ENCODE measurements at places on chromosomes 12 and 14.

DNA sequence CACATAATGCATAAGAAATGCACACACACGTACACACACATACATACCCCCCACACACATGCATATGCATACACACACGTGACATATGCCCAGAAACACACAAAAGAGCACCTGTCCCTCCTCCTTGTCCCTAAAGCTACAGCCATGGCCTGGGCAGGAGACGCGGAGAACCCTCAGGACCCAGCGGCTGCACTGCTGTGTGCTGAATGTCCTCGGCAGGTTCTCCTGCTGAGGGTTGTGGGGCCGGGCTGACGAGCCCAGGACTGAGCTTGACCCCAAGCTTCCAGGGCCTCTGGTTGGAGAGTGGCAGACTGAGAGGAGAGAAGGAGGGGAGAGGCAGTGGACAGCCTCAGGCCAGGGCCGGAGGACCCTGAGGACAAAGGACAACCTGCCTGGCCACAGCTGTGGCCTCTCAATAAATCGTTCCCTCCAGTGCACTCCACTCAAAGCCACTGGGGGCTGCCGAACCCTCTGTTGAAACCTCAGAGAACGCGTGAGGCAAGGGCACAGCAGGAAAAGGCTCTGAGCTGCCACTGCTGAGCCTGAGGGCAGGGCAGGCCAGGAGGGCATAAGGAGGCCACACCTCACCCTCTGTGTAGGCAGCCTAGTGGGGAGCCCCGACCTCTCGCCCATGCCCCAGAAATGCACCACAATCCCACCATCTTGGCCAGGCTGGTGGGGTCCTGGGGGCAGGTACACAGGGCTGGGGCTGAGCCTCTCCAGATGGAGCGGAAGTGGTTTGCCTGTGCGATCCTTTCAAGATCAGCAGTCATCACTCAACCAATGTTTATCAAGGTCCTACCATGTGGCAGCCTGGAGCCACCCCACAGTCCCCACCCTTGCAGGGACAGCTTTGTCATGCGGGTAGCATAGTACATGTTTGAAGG is 3.1 kb downstream of the CACNA2D4 start:
- no peak for DNase-seq

DNA sequence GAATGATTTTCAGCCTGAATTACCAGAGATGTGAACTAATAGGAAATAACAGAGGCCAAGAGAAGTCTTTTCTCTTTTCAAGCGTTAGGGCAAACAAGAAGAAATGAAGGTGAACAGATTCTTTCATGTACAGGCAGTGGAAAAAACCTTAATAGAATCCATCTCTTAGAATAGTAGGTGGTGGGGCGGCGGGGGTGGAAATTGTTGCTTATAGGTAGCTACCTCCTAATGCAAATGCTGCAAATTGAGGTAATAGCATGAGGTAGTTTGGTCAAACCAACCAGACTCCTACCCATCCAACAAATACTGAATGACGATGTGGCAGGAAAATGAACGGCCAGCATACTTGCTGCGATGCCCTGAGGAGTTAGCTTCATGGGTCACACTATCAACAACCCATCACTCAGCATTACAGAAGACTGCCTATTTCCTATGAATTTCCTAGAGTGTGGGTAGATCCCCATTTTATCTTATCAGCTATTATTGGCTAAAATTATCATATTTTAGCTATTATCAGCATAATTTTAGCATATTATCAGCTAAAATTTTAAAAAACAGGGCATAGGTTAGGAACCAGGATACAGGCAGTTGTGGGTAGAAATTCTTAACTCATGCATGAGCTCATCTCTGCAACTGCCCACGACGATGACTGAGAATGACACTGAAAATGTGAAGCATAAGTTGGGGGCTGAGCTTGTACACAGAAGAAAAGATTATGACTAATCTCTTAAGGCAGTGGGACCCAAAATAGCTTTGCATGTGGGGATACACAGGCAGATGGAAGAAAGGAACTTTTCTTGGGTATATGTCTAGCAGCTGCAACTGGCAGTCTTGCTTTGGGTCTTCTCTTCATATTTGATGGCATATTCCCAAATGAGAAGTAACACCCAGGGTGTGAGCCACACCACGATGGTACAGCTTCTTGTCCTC is 68.7 kb downstream of the NIN start:
- peak; percentile 14 for DNase-seq

DNA sequence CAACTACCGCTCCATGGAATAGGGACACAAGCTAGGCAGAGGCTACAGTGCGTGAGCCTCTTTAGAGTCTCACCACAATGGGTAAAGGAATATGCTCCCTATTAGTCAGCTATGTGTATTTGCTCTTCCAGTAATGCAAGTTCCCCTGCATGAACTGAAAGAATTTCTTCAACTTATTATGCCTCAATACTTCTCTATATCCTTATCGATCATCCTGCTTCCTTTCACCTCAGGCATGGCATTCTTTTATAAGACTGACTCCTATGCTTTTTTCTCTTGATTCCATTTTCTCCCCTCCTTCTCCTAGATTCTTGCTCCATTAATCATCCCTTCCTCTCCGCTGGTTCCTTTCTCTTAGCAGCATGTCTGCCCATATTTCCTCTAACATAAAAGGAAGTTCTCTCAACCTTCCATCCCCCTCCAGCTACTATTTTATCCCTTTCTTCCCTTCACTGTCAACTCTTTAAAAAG is 94.5 kb upstream of the CPM start:
- DNase-seq = no peak

DNA sequence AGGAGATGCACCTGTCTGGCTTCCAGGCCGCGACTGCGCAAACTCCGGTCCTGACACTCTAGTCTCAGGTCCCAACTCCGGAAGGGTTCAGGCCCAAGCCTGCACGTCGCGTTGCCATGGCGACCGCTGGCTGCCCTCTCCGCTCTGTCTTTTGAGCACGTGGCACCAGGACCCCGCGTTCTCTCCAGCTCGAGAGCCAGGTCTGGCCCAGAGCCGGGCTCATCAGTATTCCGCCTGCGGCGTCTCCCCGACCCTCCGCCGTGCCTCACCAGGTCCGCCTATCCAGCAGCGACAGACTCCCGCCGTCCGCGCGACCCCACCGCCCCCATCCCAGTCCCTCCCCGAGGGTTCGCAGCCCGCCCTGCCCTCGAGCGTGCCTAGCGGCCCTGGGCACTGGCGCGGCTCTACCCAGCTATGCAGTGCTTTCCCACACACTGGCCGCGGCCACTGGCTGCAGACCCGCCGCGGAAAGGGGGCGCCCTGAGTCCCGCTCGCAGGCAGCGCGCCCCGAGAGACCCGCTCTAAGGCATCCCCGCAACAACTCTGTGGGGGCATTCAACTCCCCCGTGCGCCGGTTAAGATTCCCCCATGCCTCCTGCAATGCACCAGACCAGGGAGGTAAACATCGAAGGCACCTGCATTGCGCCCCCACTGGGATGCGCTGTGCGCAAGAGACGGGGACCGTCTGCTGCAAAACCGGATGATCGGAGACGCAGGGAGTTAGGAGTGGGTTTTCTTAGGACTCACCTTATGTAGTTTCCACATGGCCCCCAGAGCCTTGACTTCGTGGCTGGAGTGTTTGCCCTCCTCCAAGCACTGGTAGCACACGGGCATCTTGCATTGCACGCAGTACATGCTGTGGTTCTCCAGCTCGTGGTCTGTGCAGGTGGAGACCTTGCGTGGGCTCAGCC is 1.3 kb downstream of the TRIM9 start:
- peak; percentile 39 for DNase-seq

DNA sequence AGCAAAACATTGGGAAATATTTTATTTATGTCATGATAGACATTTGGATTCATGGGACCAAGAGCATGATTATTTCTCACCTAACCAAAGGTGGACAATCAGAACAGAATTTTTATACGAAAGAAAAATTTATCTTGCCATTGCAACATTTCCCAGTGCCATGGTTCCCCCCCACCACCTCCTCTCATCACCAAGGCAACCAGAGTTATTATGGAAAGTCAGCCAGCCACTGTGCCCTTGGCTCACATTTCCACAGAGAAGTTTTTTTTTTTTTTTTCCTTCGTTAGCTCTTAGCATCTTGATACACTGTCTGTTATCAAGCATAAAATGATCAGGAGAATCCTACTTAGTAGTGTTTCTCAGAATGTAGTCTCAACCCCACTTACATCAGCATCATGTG is 176.4 kb upstream of the TMTC1 start:
- no peak for DNase-seq

DNA sequence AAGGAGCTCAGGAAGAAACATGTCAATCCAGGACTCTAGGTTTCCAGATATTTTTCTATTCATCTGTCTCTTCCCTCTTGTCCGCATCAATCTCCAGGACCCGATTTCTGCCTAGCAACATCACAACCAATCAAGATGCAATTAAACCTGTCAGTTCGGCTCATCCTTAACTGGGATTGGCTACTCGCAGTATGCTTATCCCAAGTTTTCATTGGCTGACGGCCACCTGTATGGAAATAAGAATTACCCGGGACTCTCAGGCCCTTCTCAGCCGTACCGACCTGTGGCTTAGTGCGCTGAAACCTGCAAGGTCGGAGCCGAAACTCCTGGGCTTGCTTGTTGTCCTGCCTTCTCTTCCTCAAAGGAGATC is 20.4 kb upstream of the ATP5MC2 start:
- DNase-seq = no peak

GRCh38 chr12:15664491-15664890 is 124.7 kb downstream of the EPS8 start:
- no peak for DNase-seq

DNA sequence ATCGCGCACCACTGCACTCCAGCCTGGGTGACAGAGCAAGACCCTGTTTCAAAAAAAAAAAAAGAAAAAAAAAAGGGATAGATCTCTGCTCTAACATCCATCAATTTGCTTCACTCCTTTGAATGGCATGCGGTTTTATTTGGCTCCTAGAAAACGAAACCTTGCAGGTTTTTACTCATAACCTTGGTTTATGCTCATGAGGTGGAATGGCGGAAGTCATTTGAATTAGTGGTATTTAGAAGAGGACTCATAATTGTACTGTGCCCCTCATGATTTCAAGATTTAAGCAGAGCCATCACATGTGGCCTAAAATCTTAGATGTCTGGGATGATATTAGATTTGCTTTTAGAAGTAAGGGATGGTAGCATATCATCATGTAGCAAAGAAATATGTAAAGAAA is 29.4 kb downstream of the RBMS2 start:
- DNase-seq = no peak

DNA sequence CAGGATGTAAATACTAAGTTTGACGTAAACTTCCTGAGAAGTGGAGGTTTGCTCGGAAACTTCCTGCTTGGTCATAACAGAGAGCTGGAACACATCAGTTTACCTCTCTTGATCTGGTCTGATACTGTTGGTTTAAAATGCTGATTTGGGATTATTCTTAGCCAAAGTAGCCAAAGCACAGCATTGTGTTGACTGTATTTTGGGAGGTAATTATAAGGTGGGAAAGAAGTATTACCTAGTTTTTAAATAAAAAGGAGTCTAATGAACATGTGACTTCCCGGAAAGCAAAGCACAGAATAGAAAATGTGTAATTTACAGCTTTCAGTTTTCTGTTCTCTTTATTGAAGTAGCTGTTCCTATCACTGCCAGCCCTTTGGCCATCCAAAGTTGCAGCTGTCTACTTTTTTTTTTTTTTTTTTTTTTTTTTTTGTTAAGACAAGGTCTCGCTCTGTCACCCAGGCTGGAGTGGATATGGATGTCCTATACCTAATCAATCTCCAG is 52.2 kb upstream of the SRP54 start:
- no peak for DNase-seq

- no peak for DNase-seq
These were observed 24.3 kb downstream of the TSPAN9 start for GRCh38 chr12:3101309-3102024.

GRCh38 chr14:89540009-89540829 is 123.2 kb upstream of the FOXN3 start:
- no peak for DNase-seq

- no peak for DNase-seq
These were observed 4.2 kb upstream of the DAD1 start for GRCh38 chr14:22593189-22593588.

DNA sequence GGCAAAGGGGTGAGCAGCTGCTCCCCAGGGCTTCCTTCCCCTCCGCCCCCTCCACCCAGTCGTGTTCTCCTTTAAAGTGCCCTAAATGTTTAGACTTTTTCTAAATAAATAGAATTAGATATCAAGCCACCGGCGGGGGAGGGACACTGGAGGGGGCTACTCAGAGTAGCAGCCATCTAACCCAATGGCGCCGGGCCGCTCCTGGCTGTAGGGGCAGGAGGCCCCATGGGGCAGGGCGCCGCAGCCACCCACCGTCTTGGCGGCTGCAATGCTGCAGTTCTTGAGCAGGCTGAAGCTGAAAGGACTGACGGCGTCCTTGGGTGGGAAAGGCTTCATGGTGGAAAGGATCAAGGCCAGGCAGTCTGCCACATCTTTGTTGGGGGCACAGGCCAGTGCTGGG is 13.1 kb downstream of the SLC39A5 start:
- no peak for DNase-seq

- no peak for DNase-seq
These were observed 19.7 kb downstream of the DUSP16 start for GRCh38 chr12:12542964-12543363.

- DNase-seq = no peak
These were observed 21.8 kb upstream of the RIN3 start for GRCh38 chr14:92491782-92492181.

- no peak for DNase-seq
These were observed 13.5 kb upstream of the SCFD1 start for GRCh38 chr14:30608533-30609006.

DNA sequence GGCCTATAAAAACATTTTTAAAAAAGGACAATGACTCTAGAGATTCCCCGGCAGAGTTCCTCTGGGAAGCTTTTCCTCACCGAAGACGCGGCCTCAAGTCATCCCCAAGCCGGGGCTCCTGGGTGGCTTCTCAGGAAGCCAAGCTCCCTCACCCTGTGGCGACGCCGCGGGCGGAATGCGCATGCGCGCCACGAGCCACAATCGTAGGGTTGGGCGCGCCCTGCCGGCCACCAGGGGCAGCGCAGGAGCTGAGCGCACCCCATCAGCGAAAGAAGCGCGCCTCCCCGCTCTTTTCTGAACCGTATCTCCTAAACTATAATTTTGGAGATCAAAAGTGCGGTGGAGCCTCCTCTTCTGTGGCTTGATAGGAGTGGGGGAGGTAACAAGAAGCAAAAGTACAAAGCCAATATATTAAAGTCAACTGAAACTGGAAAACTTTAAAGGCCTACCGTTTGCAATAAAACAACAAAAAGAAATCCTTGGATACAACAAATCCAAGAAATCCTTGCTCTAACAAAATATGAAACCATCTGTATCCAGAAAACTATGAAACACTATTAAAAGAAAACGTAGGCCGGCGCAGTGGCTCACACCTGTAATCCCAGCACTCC is 17.4 kb upstream of the CHFR start:
- peak; percentile 83 for DNase-seq

DNA sequence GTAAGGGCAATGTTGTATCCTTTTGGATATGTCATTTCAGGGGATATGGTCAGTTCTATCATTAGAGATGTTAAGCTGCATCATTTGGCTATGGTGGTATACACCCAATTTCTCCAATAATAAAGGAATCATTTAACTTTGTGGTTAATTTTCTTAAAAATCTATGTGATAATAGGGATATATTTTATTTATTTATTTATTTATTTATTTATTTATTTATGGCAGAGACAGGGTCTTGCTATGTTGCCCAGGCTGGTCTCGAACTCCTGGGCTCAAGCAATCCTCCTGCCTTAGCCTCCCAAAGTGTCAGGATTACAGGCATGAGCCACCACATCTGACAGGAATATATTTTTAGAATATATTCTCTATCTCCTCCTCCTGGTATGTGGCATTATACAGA is 85.7 kb downstream of the EML5 start:
- DNase-seq = no peak

GRCh38 chr14:47619392-47619791 is 56.0 kb downstream of the MDGA2 start:
- no peak for DNase-seq

- DNase-seq = no peak
These were observed 487 bp upstream of the NRDE2 start for GRCh38 chr14:90332271-90332584.

- DNase-seq = no peak
These were observed 979 bp upstream of the BIN2 start for GRCh38 chr12:51324953-51325352.
